ENCODE measurements at places on chromosomes 2 and 18. TPM values are rescaled to one million over a fixed set of nuclear protein-coding genes. Genes with fewer than 3 reads are reported as not detected.

DNA sequence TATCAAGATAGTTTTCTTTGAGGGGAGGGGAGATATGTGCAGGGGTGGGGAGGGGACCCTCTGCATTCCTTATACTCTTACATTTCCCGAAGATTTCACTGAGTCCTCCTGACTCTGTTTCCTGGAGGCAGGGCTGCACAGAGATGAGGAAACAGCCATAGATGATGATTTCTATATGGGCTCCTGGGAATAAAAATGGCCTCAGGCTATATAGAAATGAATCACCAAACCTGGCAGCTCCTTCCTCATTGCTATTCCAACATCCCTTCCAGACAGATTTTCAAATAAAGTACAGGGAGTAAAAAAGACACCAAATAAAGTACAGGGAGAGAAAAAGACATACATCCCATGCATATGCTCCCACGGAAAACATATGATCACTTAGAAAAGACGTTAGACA is 474.8 kb upstream of the RAB6C start:
- no peak for DNase-seq

FAM117B gene
- total RNA-seq, result 10.2 TPM

CYS1 gene
- total RNA-seq, result 13.0 TPM

- no peak for DNase-seq
Observed at GRCh38 chr2:132977812-132978529, 308.0 kb upstream of the LYPD1 start.

DNA sequence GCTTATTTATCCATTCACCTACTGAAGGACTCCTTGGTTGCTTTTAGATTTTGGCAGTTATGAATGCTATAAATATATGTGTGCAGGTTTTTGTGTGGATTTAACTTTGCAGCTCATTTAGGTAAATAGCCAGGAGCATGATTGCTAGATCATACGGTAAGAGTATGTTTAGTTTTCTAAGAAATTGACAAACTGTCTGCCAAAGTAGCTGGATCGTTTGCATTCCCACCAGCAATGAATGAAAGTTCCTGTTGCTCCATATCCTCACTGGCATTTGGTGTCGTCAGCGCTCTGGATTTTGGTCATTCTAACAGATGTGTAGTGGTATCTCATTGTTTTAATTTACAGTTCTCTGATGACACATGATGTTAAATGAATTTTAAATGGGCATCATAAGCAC is 8.7 kb upstream of the DIPK1C start:
- no peak for DNase-seq

DNA sequence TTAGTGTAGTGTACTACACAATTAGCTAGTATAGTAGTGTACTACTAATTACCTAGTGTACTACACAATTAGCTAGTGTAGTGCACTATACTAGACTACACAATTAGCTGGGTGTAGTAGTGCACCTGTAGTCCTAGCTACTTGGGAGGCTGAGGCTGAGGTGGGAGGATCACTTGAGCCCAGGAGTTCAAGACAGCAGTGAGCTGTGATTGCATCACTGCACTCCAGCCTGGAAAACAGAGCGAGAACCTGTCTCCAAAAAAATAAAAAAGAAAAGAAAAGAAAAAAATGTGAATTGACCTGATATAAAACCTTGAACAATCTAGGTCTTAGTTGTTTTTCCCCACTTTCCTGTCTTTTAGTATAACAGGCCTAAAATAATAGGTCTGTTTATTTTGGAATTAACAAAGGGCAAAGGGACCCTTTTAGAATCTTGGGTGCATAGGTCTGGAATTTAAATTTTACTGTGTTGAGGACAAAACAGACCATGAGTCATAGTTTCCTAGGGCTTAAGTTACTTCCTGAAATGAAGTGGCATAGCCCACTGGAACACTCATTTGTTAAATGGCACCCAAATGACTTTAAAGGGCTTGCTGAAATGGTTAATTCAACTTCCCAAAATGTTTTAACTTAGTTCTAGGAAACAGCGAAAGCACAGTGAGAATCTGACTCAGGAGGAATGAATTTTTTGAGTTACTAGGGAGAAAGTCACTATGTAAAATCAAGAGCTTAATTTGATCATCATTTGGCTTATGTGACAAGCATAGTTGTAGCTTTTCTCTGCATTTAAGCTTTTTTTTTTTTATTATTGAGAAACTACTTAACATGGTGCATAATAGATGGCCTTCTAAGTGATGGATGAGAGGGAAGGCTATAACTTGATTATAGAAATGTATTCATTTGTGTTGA is 50.7 kb upstream of the ARL5A start:
- DNase-seq, result no peak

- no peak for DNase-seq
Observed at GRCh38 chr18:906416-907114, 1.9 kb downstream of the ADCYAP1 start.

DNA sequence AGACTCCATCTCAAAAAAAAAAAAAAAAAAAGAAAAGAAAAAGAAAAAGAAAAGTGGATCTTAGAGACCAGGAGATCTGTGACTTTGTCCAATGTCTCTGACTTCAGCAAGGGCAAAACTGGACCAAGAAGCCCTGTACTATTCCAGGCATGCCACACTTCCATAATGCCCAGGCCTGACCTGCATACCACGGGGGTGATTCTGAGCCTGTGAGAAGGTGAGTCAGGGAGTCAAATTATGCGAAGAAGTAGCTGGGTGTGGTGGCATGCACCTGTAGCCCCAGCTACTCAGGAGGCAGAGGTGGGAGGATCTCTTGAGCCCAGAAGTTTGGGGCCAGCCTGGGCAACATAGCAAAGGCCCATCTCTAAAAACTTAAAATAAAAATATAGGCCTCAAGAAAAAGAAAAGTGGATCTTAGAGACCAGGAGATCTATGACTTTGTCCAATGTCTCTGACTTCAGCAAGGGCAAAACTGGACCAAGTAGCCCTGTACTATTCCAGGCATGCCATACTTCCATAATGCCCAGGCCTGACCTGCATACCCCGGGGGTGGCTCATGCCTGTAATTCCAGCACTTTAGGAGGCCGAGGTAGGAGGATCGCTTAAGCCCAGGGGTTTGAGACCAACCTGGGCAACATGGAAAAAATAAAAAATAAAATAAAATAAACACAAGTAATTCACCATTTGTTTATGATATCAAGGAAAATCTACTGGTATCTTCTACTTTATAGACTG is 12.2 kb upstream of the PUM2 start:
- no peak for DNase-seq

- no peak for DNase-seq
Observed at GRCh38 chr2:44479127-44479887, 117.6 kb downstream of the CAMKMT start.

DNA sequence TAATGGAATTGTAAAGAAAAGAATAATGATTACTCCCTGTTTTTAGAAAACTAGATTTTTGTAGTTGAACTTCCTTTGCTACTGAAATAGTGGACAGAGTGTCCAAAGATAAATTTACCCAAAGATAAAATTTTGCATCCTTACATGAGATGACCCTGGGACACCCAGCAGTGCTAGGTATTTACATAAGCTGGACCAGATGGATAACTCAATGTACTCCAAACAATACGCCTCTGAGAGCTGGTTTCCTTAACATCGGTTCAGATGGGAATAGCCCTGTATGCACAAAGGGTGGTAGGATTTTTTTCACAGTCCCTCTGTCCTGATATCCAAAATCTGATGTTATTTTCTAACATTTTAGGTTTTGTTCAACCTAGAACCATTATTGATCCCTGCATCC is 432.1 kb upstream of the ID2 start:
- no peak for DNase-seq

GALR1 gene
- not detected for total RNA-seq

GRCh38 chr18:7464245-7464966 is 102.7 kb upstream of the PTPRM start:
- no peak for DNase-seq

- no peak for DNase-seq
Observed at GRCh38 chr2:191638079-191638801, 39.7 kb upstream of the NABP1 start.

CYTIP gene
- total RNA-seq, result 0.66 TPM

DNA sequence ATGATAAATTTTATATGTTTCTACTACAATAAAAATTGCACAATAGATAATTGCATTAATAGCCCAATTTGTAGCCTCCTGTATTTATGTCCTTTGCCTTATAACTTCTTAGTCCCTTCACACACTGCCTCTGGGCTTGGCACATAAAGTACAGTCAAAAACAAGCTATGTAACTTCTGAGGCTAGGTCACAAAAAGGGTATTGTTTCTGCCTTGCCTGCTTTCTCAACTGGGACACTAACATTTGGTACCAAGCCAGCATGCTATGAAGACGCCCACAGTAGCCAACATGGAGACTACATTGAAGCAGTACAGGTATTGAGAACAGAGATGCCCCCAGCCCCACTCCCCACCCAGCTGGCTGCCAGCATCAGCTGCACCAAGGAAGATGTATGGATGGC is 5.4 kb upstream of the SLC3A1 start:
- no peak for DNase-seq

- DNase-seq, result no peak
Observed at GRCh38 chr2:45804987-45805755, 153.7 kb downstream of the PRKCE start.

HOXD3 gene
- 14.8 TPM for total RNA-seq

DNA sequence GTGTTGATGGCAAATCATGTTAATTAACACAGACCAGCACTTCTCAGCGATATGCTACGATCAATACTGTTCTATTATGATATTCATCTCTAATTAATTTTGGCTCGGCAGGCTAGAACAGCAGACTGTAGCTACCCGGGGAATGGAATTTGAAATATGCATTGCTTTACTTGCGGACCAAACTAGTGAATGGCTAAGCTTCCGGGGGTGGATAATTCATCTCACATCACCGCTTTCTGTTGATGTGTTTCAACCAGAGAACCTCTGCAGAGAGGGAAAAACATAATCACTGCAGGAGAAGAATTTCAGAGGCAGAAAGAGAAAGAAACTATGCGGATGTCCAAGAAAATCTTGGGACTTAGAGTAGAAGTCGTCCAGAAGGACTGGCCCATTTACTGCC is 490.9 kb downstream of the STK39 start:
- no peak for DNase-seq

FKBP1B gene
- 4.5 TPM for total RNA-seq

PUS10 gene
- 6.9 TPM for total RNA-seq

REG3G gene
- not detected for total RNA-seq

PROKR1 gene
- not detected for total RNA-seq

RGPD6 gene
- 36.9 TPM for total RNA-seq

- DNase-seq, result no peak
Observed at GRCh38 chr18:46320928-46321711, 216.9 kb downstream of the HAUS1 start.

Measured in ovary (tissue), 10 donors.